ENCODE measurements at places on chromosomes 3 and 15.

DNA sequence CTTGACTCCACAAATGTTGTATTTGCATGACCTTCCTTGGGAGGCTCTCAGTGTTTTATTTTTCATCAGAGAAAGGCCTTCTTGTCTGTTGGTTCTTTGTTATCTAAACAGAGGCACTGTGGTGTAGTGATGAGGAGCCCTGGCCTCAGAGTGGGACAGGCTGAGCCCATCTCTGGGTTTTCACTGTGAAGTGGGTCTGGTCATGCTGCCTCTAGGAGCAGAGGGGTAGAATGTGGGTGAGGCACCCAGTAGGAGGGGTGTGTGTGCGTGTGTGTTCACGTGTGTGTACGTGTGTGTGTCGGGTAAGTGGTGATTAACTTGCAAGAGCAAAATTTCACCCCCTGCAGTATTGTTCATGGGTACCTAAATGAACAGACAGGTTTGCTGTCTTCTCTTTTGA is 14.4 kb downstream of the KLF13 start:
- peak; percentile 9 for DNase-seq

- no peak for DNase-seq
Measured at GRCh38 chr3:129122412-129123011, 908 bp upstream of the RAB43 start.

GRCh38 chr3:12953201-12953995 is 112.0 kb upstream of the RPL32 start:
- DNase-seq, result no peak

DNA sequence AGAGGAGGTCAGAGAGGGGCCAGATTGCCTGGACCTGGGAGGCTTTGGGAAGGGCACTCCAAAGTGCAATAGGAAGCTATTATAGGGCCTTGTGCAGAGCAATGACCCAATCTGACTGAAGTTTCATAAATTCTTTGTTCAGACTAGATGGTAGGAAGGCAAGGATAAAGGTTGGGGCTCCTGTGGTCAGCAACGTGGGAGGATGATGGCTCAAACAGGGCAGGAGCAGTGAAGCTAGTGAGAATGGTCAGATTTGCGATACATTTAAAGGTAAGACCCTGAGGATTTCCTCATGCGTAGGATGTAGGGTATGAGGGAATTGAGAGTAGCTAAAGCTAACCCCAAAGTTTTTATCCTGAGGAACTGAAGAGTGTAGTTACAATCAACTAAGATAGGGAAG is 139.0 kb downstream of the USP13 start:
- DNase-seq, result no peak

DNA sequence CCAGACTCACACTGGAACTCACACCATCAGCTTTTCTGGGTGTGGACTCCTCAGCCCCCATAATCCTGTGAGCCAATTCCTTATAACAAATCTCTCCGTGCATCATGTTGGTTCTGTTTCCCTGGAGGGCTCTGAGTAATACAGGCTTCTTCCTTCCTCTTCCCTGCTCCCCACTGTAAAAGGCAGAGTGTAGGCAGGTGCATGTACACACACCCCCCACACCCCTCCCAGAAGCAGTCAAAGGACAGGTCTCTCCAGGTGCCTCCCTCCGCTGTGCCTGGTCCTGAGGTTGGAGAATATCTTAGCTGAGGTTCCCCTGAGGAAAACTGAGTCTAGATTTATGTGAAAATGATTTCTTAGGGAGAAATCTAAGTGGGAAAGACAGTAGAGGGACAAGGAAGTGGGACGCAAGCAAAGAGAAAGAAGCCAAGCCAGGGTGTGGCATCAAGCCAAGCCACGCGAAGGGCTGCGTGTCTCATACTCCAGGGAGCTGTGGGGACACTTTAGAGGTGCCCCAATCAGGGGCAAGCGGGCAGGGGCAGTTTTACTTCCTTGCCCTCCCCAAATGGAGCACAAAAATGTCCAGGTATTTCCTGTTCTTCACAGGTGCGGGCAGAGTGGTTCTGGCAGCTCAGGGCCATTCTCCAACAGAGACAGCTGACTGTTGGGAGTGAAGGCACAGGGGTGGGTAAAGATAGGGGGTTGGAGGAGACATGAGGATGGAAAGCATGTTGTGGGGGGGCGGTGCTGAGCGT is 86.6 kb downstream of the HMG20A start:
- DNase-seq, result no peak

DNA sequence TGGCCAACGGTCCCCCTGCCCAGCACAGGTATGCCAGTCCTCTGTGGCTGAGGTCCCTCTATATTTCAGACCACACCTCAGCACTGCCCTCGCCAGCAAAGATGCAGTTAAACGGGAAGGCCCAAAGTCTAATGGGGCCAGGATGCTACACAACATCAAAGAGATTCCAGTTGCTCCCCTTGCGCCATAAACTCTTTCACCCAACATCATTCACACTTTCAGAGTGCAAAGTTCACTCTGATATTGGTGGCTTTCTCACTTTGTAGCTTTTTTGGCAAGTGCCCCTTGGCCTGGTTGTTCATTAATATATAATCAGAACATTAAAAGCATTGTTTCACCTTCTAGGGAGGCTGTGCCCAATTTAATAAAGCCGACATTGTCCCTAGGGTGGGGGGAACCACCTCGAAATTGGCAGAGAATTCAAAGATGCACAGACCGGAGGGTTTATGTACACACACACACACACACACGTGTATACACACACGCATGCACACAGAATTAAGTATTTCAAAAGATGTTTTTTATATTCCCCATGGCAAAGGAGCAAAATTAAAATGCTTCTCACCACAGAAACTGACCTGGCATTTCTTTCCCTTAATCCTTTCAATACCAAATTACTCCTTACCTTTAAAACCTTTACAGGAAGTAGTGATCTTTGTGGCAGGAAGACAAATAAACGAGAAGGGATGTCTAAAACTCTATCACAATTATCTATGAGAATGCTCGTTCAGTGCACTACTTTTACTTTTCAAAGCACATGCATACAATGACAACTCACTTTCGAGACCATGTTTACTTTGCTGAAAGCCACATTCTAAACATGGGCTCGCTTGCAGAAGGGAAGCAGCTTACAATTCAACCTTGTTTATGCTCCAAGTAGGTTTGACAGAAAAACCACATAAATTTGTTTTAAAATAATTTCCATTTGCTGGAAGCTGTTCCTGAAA is 19.5 kb downstream of the LRIG1 start:
- DNase-seq, result no peak

DNA sequence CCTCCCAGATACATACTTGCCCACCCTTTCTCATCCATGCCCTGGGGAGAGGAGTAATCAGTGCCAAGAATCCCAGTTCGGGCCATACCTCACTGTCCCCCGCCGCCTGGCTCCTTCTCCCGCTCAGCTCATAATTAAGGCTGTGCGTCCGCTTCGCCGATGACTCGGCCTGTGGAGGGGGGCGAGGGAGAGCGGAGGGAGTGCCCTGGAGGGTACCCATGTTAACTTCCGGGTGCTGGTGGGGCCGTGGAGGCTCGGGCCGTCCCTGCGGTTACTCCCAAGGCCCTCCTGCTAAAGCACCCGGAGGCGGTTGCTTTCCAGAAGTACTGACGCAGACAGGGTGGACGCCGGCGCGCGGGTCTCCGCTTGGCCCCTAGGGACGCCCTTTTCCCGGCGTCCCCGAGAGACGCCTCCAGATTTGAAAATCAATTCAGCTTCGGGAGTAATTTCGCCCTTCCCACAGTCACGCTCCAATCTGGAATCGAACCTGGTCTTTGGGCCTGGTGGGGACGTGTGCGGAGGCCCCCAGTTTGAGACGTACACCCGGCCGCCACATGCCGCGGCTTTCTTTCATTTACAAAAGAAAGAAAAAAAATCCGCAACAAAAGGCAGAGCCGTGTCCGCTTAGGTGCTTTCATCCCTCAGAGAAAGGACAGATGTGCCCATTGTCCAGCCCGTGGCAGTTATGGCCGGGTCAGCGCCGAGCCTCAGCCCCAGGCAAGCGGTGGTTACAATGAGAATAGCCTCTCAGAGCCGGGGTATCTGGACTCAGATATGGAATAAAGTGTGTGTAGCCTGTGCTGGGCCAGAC is 1.0 kb upstream of the ONECUT1 start:
- DNase-seq, result no peak

DNA sequence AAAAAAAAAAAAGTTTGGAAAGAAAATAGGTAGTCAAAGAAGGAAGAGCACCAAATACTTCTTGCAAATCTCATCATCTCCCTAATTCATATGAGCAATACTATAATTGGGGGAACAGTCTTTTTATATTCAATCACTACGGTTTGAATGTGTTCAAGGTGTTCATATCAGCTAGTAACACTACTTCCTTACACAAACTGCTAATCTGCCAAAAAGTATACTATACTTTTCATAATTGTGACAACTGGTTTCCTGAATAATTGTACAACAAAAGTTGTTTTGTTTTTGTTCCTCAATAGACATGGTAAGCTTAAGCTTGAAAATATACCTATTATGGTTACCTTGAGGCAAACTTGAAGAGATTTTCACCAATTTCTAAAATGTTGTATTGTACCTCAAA is 12.1 kb downstream of the SETD2 start:
- no peak for DNase-seq

DNA sequence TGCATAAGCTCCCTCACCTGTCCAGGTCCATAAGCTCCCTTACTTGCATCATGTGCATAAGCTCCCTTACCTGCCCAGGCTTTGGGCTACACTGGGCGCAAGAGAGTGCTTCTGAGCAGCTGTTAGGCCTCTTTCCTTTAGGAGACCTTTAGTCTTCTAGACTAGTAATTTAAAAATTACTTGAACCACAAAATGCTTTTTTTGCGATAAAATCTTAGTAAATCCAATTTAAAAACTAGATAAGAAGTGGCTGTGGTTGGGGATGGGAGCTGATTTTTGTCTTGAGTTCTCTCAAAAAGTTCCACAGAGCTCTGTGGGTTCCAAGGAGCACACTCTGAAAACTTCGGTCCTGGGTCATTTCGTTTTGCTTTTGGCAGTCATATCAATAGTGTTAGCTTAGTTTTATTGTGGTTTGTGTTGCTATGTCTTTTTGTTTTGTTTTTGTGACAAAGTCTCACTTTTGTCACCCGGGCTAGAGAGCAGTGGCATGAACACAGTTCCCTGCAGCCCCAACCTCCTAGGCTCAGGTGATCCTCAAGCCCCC is 6.7 kb downstream of the CEMIP start:
- no peak for DNase-seq

DNA sequence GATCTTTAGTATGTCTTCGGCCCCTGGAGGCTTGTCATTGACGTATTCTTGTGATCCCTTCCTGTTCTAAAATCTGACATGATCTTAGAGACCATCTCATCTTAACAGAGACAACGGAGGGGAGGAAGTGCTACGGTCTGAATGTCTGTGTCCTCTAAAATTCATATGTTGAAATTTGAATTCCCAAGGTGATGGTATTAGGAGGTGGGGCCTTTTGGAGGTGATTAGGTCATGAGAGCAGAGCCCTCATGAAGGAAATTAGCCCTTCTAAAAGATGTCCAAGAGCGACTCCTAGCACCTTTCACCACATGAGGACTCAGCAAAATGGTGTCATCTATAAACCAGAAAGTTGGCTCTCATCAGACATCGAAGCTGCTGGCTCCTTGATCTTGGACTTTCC is 233.2 kb upstream of the CMC1 start:
- DNase-seq, result no peak

- DNase-seq, result no peak
Measured at GRCh38 chr15:70447081-70447480, 316.3 kb downstream of the UACA start.

DNA sequence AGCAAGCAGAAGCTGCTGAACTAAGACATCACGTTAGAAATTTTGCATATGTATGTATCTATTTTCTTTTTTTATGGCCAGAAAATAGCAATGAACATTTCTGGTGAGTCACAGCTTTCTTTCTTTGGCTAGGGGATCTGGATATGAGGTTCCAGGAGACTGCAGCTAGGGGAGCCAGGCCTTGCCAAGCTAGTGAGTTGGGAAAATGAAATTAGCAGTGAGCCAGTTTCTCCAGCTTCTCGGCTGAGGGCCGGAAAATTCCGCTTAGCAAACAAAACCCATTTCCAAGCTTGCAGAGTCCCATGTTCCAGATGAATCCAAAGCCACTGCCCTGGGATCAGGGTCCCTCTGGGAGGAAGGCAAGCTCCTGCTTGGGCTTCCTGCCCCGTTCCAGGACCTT is 137.6 kb downstream of the SRGAP3 start:
- DNase-seq, result no peak

GRCh38 chr15:48402427-48403177 is 71.4 kb downstream of the DUT start:
- no peak for DNase-seq

DNA sequence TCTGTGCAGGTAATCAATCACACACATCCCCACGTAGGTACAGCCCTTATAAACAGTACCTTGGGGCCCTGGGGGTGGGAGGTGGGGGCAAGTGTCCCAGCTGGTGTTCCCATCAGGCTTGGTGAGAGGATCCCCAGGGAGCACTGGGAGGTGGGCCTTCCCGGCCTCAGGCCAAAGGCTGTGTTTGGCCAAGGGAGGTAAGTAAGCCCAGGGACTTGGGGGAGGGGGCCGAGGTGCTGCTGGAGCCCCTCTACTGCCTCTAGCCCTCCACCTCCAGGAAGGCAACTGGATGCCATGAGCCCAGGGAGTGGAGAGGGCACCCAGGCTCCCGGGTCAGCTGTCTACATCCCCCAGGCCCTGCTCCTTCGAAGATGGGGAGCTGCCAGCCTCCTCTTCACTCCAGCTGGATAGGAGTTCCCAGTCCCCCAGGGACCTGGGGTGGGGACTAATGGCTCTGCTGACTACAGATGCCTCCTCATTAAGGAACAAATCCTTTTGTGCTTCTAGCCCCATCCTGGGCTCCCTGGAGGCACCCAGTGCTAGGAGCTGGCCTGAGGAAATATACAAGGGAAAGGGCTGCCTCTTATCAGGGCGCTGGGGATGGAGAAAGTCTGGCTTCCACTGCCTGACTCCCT is 33.1 kb downstream of the RNU5B-1 start:
- no peak for DNase-seq

DNA sequence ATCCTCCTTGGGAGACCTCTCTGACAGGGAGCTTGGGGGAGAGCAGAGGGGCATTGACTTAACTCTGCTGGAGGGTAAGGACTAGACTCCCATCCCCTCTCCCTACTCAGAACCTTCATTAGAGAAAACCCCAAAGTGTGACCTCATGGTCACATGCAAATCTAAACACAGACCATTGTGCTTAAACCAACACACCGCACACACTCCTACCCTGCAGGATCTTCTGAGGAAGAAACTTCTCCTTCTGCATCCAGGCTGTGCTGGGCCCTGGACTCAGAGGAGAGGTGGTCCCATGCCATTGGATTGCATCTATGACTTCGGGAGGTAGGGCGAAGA is 805 bp upstream of the PARP16 start:
- no peak for DNase-seq

DNA sequence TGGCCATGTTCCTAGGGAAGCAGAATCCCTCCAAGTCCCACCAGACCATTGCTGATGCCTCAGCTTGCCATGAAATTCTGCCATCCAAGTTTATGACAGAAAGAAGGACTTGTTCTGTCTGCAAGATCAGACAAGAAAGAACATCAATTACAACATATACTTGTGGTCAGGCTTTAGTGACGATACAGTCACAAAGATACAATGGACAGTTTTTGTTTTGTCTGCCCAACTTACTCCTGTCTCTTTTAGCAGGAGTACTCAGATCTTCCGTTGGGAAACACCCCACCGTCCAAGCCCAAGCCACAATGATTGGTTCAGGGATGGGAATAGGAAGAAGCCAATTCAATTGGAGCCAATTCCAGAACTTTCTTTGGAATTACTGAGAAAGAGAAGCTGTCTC is 15.7 kb downstream of the KLHL6 start:
- DNase-seq, result no peak

Measured in activated CD4-positive, alpha-beta T cell treated with anti-CD3 and anti-CD28 coated beads, Interleukin-2, amount 50 U/mL, for 48 hours (primary cell).